ENCODE measurements at places on chromosomes 16 and 17.

DNA sequence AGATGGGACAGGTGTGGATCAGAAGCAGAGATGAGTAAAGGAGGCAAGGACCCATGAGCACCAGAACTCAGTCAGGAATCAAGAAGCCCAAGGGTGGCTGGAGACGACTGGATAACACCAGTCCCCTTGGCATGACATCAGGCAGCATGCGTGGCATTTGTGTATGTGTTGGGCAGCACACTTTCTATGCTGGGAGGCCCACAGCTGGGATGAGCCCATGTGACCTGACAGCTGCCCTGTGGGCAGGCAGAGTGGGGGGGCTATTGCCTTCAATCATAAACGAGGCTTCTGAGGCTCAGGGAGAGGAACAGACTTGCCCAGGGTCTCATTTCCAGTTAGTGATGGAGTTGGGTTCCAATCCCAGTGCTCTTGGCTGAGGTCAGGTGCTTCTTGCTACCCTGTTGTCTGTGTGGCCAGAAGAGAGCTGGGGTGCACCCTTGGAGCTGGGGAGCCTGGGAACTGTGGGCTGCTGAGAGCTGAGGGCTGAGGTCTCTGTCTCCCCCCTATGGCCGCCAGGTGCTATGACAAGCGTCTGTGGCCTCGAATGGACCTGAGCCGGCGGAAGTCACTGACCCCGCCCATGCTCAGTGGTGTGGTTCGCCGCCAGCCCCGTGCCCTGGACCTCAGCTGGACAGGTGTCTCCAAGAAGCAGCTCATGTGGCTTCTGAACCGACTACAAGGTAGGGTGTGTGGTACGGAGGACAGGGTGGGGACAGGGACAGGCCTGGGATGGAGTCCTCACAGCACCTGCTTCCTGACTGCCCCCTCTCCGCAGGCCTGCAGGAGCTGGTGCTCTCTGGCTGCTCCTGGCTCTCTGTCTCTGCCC lies 7.1 kb upstream of the ORAI3 start:
- DNase-seq, result peak; percentile 40

- DNase-seq, result no peak
Observed at GRCh38 chr16:51757124-51757470, 606.0 kb upstream of the SALL1 start.

DNA sequence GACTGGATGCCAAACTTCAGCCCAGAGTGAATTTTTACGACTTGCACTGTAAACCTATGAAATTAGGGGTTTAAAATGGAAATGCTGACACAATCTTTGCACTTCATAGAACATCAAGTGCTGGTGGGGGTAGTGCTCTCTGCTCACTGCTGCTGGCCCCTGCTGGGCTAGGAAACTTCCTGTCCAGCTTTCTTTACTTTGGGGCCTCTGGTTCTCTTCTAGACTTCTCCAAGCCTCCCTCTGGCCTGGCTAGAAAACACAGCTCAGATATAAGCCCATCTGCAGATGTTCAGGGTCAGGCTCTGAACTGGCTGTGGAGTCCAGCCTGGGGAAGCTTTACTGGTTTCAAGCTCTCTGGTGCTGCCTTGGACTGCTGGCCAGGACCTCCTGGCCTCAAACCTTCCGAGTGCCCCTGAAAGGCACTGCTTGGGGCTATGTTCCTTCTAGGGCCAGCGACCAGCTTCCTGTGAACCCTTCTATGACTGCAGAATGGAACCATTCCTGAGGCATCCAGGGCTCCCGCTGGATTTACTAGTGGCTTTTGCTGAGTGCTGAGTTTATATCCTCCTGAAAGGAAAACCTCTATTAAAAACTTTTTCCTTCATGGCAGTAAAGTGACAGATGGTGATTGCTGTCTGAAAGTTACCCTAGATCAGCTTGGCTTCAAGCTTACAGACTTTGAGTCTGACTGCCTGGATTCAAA lies 59.4 kb downstream of the TBX4 start:
- DNase-seq, result no peak

DNA sequence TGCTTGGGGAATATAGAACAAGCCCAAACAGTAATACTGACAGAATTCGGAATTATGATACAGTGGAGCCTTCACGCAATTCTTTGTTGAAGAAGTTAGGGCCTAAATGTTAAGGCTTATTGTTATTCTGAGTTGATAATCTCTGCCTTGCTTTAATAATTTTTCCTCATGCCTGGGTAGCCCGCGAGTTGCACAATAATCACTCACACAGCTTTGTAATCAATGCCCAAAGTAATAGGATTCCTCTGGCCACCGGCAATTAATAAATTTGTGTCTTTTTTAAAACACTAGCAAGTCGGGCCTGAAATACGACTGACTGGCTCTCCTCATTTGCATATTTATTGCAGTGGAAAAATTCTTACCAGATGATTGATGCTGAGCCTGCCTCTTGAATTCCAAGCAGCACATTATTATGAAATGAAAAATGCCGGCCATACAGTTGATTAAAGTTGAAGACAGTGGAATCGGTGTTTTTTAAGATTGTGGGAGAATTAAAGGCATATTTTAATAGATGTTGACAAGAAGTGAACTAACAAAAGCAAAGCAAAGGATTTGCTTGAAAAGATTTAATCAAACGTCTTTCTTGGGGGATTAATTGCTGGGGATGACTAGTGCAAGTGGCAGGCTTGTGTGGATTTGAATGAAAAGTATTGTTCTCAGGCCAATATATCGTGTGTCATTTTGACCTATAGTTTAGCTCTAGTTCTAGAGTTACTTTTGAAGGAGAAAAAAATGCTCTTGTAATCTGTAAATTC lies 30.2 kb downstream of the AATF start:
- DNase-seq, result peak; percentile 10

DNA sequence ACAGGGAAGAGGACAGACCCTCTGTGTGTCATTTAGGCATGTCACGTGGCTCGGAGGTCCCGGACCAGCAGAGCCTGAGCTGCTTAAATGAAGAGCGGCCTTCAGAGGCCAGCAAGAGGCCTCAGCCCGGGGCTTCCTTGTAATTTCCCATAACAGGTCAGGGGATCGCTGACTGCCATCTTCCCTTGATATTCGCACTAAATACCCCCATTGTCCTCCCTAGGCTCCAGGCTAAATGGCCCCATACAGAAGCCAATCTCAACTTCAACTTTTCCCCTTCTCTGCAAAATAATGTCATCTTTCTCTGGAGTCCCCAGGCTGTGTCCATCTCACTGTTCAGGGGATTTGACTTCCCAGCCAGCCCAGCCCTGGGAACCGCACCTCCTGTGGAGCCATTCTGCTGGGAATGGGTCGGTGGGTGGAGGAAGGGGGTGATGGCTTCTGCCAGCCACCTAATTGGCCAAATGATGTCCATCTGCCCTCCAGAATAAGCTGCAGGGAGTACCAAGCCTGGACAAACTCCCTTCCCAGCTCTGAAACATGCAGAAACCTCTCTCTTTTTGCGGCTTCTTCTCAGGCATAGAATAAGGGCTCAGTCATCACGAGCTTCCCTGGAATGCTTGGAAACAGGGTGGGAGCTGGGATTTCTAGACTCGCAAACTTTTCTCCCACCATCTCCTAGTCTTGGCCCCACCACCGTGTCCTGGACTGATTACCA lies 129.9 kb downstream of the SDK2 start:
- no peak for DNase-seq

DNA sequence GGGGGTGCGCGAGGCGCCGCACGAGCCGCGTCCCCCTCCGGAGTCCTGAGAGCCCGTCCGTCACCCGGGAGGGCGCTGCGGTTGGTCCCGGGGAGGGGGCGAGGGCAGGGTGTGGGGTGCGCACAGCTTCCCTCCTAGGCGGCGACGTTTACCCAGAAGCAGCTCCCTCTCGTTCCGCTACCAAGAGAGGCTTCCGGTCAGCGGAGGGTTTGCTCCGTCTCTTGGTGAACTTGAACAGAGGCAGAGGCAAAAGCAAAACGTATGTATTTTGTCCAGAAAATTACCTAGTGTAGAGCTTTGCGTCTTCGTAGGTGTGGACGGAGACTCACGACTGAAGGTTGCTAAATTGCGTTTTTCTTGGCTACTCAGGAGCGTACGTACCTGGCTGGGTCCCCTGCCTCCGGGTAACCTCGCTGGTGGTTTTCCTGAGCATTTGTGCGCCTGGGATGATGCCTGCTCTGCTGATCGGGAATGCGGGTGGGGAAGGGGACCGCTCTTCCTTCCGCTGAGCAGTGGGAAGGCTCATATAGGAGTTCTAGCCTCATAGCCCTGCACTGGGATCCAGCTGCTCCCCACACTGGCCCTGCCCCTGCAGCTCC lies 833 bp downstream of the WSCD1 start:
- peak; percentile 50 for DNase-seq

- no peak for DNase-seq
Observed at GRCh38 chr17:31900877-31901276, 631 bp downstream of the UTP6 start.

DNA sequence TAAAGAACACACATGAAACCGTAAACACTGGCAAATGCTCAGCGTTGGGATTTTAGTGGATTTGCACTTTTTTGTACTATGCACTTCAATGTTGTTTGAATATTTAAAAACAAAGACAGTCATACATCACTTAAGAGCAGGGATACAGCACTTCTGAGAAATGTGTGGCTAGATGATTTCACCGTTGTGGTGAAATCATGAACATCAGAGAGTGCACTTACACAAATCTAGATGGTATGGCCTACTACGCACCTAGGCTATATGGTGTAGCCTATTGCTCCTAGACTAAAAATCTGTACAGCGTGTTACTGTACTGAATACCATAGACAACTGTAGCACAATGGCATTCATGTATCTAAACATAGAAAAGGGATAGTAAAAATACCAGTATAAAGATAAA lies 37.6 kb upstream of the CNEP1R1 start:
- no peak for DNase-seq

- DNase-seq, result no peak
Observed at GRCh38 chr17:82076785-82077591, 11.4 kb upstream of the DUS1L start.

DNA sequence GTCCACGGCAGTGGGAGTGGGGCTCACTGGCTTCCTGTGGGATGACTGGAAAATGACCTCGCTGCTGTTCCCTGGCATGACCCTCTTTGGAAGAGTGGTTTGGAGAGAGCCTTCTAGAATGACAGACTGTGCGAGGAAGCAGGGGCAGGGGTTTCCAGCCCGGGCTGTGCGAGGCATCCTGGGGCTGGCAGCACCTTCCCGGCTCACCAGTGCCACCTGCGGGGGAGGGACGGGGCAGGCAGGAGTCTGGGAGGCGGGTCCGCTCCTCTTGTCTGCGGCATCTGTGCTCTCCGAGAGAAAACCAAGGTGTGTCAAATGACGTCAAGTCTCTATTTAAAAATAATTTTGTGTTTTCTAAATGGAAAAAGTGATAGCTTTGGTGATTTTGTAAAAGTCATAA lies 7.8 kb upstream of the RNF213 start:
- DNase-seq, result no peak

- peak; percentile 42 for DNase-seq
Observed at GRCh38 chr16:27779641-27780164, 229.8 kb downstream of the KATNIP start.

DNA sequence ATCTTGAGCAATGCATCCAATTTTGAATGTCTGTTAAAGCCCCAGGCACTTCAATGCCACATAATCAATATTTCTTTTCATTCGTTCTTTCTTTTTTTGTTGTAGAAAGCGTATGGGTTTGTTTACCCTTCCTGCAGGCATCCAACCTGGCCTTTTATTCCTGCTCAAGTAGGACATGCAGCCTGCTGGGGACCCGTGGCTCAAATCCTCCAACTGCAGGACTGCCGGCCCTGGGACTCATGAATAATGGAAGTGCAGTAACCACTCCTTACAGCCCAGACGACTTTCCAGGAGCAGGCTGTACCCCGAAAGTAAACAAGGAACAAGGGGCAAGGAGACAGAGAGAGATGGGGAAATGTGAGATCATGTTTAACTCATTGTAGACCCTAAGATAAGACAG lies 126.4 kb downstream of the SALL1 start:
- DNase-seq, result no peak

Measured in C1 segment of cervical spinal cord (tissue), 14 donors.